Stimulated activated CD8-positive, alpha-beta memory T cell treated with anti-CD3 and anti-CD28 coated beads, Interleukin-2, amount 100 ng/mL, for 48 hours (primary cell): ENCODE measurements at places on chromosomes 5 and 9.

GRCh38 chr5:90406466-90406865, 3.1 kb downstream of the CETN3 start:
- no peak for DNase-seq

DNA sequence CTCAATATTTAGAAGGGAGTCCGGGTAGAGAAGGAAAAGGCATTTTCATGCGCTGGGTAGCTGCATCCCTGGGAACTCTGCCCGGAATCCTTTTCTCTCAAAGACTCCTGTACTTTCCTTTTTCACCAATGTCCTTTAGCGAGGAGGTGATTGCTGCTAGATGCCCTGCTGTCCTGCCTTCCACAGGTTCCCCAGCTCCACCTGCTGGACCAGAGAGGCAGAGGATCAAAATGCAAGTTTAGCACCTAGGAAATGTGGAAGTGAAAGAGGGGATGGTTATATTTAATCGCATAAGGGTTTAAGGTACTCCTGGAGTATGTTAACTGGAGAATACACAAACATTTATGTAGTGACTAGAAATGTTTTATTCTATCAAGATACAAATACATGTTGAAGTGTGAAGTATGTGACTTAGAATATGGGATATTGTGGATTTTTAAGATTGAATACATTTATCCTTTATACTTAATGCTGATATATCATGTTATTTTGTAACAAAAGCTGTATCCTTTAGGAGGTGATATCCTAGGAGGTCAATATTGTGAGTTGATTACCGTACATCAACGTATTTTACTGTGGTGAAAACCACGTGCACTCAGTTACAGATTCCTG, 145.7 kb downstream of the ARHGAP26 start:
- no peak for DNase-seq

DNA sequence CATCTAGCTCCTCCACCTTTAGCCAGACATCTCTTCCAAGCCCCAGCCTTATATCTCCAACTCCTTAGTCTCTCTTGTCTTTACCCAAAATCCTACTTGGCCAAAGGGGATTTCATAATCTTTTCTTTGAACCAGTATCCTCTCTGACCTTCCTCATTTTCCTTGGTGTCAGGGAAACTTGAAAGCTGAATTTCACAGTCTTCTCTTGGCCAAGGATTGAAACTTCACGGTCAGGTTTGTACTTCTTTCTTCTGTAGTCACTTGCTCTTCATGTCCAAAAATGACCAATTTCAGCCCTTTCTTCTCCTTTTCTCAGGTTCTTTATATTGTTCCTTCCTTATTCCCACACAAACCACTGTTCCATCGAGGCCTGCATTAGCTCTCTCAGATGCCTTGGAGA, 473.7 kb upstream of the KLF4 start:
- no peak for DNase-seq

DNA sequence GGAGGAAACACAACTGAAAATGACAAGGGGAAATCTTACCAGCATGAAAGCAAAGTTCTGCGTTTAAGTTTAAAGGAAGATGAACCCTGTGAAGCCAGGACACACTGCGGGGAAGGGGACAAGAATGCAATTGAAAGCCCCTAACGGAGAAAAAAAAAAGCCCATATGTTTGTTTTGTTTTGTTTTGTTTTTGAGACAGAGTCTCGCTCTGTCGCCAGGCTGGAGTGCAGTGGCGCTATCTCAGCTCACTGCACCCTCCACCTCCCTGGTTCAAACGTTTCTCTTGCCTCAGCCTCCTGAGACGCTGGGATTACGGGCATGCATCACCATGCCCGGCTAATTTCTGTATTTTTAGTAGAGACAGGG, 2.9 kb downstream of the STK10 start:
- DNase-seq: no peak

DNA sequence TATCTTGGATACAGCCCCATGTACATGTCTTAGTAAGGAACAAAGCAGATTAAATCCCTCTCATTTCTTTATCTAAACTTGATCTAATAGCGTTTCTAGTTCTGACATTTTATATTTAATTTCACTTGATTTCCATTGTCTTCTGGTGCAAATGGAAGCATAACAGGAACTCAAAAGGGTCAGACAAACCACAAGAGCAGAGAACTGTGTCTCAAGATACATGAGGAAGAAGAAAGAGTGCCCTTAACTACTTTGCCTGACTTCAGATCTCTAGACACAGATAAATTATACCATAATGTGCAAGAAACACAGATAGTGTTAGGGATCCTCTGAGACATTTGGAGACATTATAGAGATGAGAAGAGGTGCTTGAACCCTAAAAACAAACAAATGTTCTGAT, 20.7 kb upstream of the STX17 start:
- no peak for DNase-seq

DNA sequence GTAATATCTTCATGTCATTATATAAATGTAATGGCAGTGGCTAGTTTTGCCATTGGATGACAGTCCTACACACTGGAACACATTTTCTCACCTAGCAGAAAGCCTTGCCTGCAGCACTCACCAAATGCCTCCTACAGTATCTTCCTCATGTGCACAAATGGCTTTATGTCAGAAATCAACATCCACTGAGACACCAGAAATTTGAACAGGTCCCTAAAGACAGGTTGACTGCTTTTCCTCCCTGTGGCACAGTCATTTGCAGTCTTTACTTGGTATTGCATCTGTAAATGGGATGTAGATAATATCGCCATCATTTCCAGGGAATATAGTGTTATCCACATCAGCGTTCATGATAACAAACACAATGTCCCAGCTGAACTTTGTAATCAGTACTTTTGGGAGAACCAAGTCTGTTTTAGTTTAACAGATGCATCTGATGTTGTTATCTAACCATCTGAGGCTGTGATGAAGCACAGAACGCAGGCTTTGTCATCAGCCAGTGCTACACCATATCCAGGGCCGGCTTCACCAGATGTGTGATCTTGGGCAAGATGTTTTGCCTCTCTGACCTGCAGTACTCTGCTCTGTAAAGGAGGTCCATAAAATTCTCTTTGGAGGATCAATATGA, 83.9 kb upstream of the TAS2R1 start:
- DNase-seq: no peak

DNA sequence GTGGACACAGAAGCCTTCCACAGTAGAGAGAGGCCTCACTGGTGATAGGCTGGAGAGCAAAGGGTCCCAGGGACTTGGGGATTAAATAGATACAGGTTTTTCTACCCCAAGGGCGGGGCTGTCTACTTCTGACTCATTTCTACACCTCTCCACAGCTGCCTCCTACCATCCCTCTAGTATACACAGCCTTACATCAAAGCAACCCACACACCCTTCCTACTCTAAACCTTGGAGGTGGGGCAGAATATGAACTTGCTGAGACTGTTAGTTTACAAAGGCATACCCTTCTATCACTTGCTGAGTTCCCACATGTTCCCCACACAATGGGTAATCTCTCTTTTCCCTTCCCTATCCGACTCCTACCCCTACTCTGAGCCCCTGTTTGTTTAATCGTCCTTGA, 19.9 kb upstream of the PCA3 start:
- no peak for DNase-seq

GRCh38 chr5:14039063-14039462, 94.6 kb upstream of the DNAH5 start:
- no peak for DNase-seq

DNA sequence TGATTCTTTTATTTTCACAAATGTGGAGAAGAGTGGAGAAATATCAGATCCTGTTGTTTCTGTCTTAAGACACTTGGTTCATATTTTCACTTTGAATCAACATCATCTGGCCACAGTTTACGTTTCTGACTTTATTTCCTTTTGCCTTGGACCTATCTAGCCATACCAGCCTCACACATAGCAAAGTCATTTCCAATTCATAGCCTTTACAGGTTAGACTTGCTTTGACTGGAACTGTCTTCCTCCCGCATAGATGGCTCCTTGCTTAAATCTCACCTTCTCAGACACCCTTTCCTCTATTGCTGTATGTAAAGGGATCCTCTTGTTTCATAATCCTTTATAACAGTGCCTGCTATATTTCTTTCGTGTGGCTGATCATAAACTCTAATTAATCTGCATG, 297.8 kb downstream of the SH3GL2 start:
- no peak for DNase-seq

GRCh38 chr9:14403081-14403480, 89.1 kb upstream of the NFIB start:
- no peak for DNase-seq

DNA sequence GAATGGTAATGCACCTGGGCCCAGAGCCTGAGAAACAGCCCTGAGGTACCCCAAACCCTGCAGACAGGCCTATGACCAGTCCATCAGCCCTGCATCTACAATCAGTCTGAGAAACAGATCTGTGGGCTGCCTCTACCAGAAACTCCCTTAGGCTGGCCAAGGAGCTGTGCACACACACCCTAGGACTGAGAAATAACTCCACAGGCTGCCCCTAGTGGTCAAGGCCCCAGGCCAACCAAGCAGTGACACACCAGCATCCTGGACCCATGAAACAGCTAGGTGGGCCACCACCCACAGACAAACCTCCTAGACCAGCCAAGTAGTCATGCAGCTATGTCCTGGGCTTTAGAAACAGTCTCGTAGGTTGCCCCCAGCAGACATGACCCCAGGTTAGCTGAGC, 253.6 kb upstream of the VLDLR start:
- no peak for DNase-seq

DNA sequence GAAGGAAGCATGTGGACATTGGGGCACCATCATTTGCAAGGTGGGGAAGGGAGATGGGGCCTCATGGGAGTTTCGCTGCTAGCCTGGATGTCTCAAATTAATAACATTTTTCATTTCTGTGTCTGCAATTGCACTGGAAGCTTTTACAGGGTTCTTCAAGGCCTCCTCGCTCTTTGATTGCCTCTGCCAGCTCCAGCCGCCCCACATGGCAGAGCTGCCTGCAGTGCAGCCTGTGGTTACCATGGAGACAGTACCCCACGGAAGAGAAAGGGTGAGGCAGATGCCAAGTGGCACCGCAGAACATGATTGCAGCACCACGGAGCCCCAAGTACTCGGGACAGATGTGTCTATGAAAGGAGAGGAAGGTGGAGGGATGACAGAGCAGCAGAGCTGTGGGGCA, 25.4 kb downstream of the CTNND2 start:
- DNase-seq: no peak
